ENCODE measurements at places on chromosomes 4 and X. TPM values are rescaled to one million over a fixed set of nuclear protein-coding genes. Genes with fewer than 3 reads are reported as not detected.

- H3K27me3 ChIP-seq = no peaks in the 10 kb centered on the region
- DNase-seq = no peak
- H3K36me3 ChIP-seq = no peaks in the 10 kb centered on the region
- no peak overlapping the region for H3K4me3 ChIP-seq
- no peaks in the 10 kb centered on the region for H3K4me1 ChIP-seq
Observed at GRCh38 chr4:25146076-25146475, 14.2 kb downstream of the SEPSECS start.

Gene MGARP
- 6.0 TPM for total RNA-seq

GRCh38 chrX:78946178-78946931 is 1.2 kb downstream of the P2RY10 start:
- H3K4me3 ChIP-seq = no peak overlapping the region
- no peak overlapping the region for H3K27ac ChIP-seq
- H3K4me1 ChIP-seq = no peaks in the 10 kb centered on the region
- H3K36me3 ChIP-seq = no peaks in the 10 kb centered on the region

DNA sequence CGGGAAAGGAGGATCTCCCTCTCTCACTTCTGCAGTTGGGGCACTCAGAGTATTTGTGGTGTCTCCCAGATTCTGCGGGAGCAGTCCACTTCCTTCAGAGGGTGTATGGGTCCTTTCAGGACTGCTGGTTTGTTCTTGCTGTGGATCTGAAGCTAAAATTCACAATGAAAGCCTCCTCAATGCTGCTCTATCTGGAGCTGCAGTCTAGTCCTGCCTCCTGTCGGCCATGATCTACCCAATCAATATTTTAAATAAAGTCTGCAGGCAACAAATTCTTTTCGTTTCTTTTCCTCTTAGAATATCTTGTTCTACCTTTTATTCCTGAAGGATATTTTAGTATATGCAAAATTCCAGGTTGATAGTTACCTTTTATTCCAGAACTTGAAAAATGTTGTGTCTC is 226.1 kb upstream of the AR start:
- no peaks in the 10 kb centered on the region for H3K36me3 ChIP-seq
- no peak for DNase-seq
- no peaks in the 10 kb centered on the region for H3K27me3 ChIP-seq

Gene FAM47C
- not detected for total RNA-seq

Gene SLC9B1
- 1.1 TPM for total RNA-seq

Gene NDST4
- 32.8 TPM for total RNA-seq

Gene PCDH10
- 40.6 TPM for total RNA-seq

DNA sequence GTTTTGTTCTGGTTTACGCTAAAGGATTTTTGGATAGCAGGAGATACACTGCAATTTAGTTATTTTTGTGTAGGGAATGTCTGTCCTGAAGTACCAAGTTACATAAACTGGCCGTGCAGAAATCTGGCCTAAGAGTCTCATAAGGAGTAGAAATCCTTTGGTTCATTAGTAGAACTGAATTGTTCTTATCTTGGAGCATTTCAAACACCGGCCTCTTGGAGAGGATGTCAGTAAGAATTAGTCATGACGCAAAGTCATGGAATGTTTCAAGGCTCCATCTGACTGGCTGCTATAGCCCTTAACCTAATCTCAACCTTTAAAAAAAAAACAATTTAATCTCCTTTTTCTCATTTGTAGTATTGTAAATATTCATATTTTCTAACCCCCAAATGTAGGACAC is 15.2 kb downstream of the PDLIM3 start:
- no peak overlapping the region for H3K4me3 ChIP-seq
- no peaks in the 10 kb centered on the region for H3K4me1 ChIP-seq
- peaks cover 13% of the 10 kb centered on the region for H3K27me3 ChIP-seq

- no peaks in the 10 kb centered on the region for H3K4me1 ChIP-seq
- no peaks in the 10 kb centered on the region for H3K36me3 ChIP-seq
- H3K27ac ChIP-seq = no peak overlapping the region
- H3K4me3 ChIP-seq = no peak overlapping the region
- peaks cover 4% of the 10 kb centered on the region for H3K27me3 ChIP-seq
Observed at GRCh38 chrX:21725916-21726315, 32.0 kb downstream of the SMPX start.

GRCh38 chr4:169410839-169411770 is 140.3 kb upstream of the SH3RF1 start:
- DNase-seq = peak; percentile 58
- no peaks in the 10 kb centered on the region for H3K27me3 ChIP-seq
- no peak overlapping the region for H3K4me3 ChIP-seq
- no peaks in the 10 kb centered on the region for H3K4me1 ChIP-seq

Gene TMEM156
- total RNA-seq = not detected

DNA sequence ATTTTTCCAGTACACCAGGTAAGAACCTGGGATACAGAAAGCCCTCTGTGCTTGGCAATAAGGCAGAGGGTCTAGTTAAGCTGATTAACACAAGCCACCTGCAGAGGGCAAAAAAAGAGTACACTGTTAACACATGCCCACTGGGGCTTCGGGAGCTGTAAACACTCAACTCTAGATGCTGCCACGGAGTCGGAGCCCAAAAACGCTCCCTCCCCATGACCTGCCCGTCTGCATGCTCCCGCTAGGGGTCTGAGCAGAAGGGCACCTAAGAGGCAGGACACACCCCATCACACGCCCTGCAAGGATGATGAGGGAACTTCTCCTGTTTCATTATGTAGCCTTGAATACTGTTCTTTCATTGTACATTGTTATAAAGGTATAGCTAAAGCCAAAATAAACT is 715.6 kb upstream of the AADAT start:
- H3K27ac ChIP-seq = no peak overlapping the region
- no peaks in the 10 kb centered on the region for H3K36me3 ChIP-seq
- no peaks in the 10 kb centered on the region for H3K4me1 ChIP-seq
- H3K27me3 ChIP-seq = no peaks in the 10 kb centered on the region

Gene HTR2C
- not detected for total RNA-seq
